ENCODE measurements at places on chromosomes 11 and 22.

- no peak for DNase-seq
Measured at GRCh38 chr22:30701872-30702271, 7.2 kb downstream of the OSBP2 start.

DNA sequence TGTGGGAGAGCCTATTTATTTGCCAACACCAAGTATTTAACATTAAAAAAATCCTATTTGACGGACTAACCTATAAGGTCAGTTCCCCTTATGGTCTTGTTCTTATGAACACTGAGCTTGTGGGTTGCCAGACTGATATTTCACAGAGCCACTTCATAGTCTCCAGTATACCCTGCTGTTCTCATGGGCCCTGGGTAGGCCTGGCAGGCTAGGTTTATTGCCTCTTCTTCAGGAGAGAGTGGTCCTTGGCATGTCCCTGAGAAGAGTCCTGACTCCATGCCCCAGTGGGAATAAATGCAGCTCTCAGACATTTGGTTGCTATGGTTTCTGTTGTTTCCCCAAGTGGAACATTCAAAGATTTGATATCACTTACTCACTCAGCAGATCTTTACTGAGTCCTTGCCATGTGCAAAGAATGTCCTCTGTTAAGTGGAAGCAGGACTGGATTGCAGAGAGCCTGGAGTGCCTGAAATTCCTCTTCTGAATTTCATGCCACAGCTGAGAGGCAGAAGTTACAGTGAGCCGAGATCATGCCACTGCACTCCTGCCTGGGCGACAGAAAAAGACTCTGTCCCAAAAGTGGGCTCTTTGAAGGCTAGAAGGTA is 15.7 kb downstream of the SLC5A1 start:
- DNase-seq = no peak

- no peak for DNase-seq
Measured at GRCh38 chr11:108148556-108148955, 27.2 kb downstream of the ACAT1 start.

DNA sequence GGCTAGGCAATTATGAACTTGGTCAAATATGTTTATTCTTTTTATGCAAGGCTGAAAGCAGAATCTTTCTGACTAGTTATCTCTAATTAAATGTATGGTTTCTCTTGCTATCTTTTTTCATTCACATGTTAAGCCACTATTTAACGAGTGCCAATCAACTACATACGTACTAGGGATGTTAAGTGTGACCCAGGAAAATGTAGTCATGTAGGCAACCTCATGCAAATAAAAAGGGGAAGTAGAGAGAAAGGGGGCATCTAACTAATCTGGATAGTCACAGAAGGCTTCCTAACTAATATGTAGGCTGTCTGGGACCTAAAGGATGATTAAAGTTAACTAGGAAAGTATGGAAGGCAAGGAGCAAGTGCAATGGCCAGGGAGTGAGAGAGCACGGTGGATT is 23.5 kb downstream of the TBRG1 start:
- no peak for DNase-seq

GRCh38 chr22:21622011-21622918 is 7.6 kb downstream of the YDJC start:
- DNase-seq = no peak
